ENCODE measurements at places on chromosomes 4 and X. TPM values are rescaled to one million over a fixed set of nuclear protein-coding genes. Genes with fewer than 3 reads are reported as not detected.

The MSANTD1 gene
- 0.18 TPM for polyA plus RNA-seq

GRCh38 chr4:103754844-103755243, 35.1 kb upstream of the TACR3 start:
- DNase-seq = peak; percentile 87

- DNase-seq = no peak
These were observed 114.2 kb downstream of the FGF16 start for GRCh38 chrX:77561372-77561771.

GRCh38 chr4:126268106-126268505, 953.4 kb downstream of the FAT4 start:
- no peak for DNase-seq

The ABCB7 gene
- polyA plus RNA-seq = 12.1 TPM

GRCh38 chr4:153555730-153556434, 89.7 kb downstream of the TMEM131L start:
- DNase-seq = peak; percentile 90

GRCh38 chrX:5236096-5236495, 992.6 kb downstream of the NLGN4X start:
- DNase-seq = no peak

DNA sequence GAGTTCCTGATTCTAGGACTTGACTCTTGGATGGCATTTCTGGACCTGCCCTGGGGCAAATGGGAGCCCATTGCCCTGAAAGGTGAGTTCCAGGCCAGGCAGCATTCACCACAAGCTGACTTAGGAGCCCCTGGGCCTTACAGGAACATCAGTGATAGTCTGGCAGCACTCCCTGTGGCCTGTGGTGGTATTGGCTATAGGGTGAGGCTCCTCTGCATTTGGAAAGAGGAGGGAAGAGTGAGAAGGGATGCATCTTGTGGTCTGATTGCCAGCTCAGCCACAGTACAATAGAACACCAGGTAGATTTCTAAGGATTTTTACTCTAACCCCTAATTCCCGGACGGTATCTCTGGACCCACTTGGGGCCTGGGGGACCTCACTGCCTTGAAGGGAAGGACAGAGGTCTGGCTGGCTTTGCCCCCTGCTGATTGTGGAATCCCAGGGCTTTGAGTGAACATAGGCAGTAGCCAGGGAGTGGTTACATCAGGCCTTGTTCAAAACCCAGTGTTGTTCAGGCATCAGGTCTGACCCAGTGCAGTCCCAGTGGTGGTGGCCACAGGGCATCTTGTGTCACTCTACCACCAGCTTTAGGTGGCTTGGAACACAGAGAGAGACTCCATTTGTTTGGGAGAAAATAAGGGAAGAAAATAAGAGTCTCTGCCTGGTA, 32.9 kb downstream of the MAGED4 start:
- DNase-seq = no peak

DNA sequence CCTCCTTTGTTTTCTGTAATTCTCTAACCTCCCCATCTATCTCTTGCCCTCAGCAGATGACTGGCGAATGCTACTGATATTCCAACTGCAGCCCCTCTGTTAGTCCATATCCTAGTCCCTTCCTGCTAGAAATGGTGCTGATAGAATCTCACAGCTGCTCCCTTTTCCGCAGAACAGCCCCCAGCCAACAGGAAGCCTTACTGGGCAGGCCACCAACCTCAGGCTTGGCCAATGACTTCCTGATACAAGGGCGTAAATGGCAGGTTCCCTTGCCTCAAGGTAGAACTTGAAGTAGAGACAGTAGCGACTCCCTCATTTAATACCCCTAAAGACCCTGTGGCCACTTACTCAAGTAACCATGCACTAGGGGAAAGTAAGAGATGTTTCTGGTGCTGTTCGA, 26.7 kb upstream of the SLC2A9 start:
- DNase-seq = no peak

GRCh38 chr4:119570401-119570800, 58.2 kb downstream of the PDE5A start:
- DNase-seq = no peak

- no peak for DNase-seq
These were observed 59.5 kb upstream of the CCDC160 start for GRCh38 chrX:134177527-134177926.

The SPATA18 gene
- polyA plus RNA-seq = 2.7 TPM

The CT45A1 gene
- polyA plus RNA-seq = not detected

DNA sequence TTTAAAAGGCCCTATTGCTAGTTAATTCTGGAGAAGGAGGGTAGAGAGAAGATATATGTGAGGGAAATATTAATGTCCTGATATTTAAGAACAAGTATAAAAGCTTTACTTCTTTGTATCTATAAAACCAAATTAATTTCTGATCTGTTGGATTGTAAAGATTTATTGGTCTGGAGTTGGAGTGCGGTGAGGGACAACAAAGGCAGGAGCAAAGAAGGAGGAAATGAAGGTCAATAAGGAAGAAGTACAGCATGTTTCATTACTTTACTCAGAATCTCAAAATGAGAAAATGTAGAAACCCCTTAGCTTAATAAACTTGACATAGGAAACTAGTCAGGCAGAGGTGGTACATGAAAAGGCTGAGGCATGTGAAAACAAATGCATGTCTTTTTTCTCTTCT, 192.9 kb downstream of the PALLD start:
- DNase-seq = peak; percentile 53

GRCh38 chr4:183284258-183284785, 35.8 kb downstream of the CLDN22 start:
- no peak for DNase-seq

GRCh38 chr4:63663870-63664269, 745.4 kb downstream of the TECRL start:
- no peak for DNase-seq

DNA sequence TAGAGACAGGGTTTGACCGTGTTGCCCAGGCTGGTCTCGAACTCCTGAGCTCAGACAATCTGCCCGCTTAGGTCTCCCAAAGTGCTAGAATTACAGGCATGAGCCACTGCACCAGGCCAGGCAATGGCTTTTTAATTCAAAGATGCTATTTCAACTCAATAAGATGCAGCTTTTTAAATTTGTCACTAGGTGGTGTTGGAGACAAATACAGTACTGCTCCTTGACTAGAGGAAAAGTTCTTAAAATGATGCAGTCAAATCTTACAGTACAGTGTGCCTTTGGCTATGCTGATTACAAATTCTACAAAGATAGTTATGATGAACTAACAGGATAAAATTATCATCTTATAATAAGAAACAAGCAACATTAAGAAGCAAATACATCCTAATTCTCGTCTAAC, 441.1 kb downstream of the KCNIP4 start:
- DNase-seq = peak; percentile 36

GRCh38 chr4:71406459-71406963, 67.7 kb downstream of the SLC4A4 start:
- DNase-seq = peak; percentile 23

- DNase-seq = no peak
These were observed 465.1 kb upstream of the SLIT2 start for GRCh38 chr4:19786616-19787015.

The PF4V1 gene
- not detected for polyA plus RNA-seq

DNA sequence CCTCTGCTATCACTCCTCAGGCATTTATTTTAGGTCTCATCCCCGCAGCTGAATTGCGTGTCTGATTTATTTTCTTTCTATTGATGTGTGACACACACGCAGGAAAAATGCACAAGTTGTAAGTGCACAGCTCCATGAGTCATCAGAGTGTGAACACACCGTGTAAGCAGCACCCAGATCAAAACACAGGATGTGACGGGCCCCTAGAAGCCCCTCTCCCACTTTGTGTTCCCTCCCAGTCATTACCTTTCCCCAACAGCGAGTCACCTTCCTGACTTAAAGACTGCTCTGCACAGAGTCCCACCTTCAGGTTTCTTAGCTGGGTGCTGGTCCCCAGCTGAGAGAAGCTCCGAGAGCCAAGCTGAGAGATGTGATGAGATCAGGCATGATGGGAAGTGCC, 436.7 kb downstream of the MID1IP1 start:
- no peak for DNase-seq

DNA sequence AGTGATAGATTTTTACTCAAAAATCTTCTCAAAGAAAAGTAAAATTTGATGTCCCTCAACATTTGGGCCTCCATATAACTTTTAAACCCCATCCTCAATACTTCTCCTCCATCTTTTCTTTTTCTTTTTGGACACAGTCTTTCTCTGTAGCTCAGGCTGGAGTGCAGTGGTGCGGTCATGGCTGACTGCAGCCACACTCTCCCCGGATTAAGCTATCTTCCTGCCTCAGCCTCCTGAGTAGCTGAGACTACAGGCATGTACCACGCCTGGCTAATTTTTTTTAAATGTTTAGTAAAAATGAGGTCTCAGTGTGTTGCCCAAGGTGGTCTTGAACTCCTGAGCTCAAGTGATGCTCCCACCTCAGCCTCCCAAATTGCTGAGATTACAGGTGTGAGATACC, 33.1 kb downstream of the KDM6A start:
- no peak for DNase-seq

DNA sequence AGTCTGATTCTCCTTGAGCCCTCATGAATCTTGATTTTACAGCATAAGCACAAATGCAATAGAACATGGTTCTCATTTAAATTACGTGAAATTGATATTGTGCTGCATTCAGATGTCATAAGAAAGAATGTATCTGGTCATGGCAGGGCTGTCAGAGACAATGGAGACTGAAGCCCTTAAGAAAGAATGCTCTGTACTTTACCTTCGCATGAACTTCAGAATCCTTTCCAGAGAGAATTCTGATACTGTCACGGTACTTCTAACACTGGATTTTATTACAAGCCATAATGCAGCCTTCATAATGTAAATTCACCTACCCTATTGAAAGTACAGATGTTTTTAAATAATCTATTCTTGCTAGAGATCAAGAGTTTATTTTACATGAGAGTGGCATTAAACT, 677.9 kb upstream of the ADGRL3 start:
- DNase-seq = no peak

The NAA15 gene
- polyA plus RNA-seq = 4.5 TPM

The TMEM156 gene
- polyA plus RNA-seq = 0.33 TPM

- no peak for DNase-seq
These were observed 202.3 kb downstream of the PARM1 start for GRCh38 chr4:75135068-75135825.

DNA sequence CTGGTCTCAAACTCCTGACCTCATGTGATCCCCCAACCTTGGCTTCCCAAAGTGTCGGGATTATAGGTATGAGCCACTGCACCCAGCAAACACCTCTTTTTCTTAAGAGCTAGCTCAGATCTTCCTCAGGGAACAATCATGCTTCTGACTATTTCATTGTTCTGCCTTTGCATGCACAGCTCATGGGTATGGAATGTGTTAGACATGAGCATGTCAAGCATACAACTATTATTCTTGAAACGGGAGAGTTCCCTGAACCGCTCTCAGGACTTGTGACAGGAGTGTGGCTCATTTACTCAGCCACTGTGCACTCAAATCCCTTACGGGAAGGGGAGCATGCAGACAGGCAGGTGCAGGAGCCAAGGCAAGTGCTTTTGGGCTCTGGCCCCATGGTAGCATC, 231.7 kb upstream of the TAPT1 start:
- DNase-seq = no peak

GRCh38 chr4:31275906-31276305, 555.7 kb downstream of the PCDH7 start:
- DNase-seq = peak; percentile 53

The CSN1S1 gene
- polyA plus RNA-seq = not detected

GRCh38 chr4:28357990-28358389, 1497.3 kb downstream of the STIM2 start:
- DNase-seq = no peak

The MSN gene
- 528 TPM for polyA plus RNA-seq

DNA sequence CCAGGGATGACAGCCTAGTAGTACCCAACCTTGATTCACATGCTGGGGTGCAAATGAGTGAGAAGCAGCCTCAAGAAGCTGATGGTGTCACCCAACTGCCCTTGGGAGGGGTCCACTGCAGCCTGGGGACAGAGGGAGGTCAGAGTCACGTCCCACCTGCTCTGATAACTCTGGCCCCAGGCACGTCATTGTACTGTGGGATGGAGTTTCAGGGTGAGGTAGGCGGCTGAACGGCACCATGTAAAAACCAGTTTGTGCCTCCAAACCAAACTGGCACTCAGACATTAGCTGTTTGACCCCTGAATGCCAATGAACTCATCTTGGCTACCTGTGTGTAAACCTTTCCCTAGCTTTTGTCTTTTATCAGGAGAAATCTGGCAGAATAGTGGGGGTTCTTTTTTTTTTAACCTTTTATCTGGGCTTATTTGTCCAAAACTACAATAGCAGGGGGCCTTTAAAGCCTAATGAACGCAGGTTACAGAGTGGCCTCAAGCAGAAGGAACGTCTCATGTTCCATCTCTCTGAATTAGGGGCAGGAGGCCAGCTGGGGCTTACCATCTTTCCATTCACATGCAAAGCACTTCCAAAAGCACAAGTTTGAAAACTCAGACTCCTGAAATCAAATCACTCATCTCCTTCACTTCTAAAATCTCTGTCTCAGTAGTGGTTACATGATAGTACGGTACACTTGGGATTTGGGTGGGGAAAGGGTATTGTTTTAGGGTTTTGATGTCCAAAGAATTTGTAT, 89.4 kb downstream of the IRF2 start:
- no peak for DNase-seq

All from endothelial cell of umbilical vein (primary cell).